Mammary epithelial cell (primary cell): ENCODE measurements at places on chromosomes 2 and 18. TPM values are rescaled to one million over a fixed set of nuclear protein-coding genes. Genes with fewer than 3 reads are reported as not detected.
A peak's percentile ranks its signal among the peaks of the same experiment; 100 is the strongest.

- no peak for DNase-seq
Measured at GRCh38 chr18:29326214-29326613, 1149.3 kb upstream of the CDH2 start.

- no peak for DNase-seq
Measured at GRCh38 chr2:203786549-203787351, 80.3 kb downstream of the CD28 start.

- DNase-seq: peak; percentile 6
Measured at GRCh38 chr2:192194866-192195547, at the start of gene TMEFF2. TMEFF2 (minus strand) TSS chr2:192194933; CDS start chr2:192194524, 409 bp downstream.

DNA sequence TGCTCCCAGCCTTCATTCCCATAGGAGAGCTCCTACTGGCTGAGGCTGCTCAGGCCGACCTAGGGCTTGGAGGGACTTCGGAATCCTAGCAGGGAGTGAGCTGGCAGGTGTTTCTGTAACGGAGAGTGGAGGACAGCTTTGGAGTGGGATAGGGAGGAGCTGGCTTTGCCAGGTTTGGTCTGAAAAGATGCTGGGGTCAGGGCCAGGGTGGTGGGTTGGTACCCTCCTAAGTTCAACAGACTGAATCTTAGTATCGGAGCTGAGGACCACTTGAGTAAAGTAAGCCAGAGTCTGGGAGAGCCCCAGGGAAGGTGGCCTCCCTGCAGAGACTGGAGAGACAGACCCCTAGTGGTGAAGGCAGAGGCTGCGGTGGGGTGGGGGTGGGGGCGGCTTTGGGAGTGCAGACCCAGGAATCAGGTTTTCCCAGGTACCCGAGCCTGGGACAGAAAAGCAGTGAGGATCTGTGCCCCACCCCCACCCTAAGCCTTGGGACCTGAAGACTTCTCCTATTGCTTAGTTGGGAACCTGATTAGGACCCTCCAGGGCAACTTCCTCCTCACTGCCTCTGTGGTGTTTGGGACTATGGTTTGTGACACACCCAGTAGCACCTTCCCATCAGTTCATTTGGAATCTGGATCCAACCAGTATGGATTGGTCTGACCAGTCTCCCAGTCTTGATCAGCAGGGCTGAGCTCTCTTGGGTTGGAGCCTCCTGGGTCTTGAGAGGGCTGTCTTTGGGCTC lies 3.0 kb downstream of the CNNM4 start:
- DNase-seq: no peak

Gene KCNJ13
- total RNA-seq: not detected in 2 replicates

DNA sequence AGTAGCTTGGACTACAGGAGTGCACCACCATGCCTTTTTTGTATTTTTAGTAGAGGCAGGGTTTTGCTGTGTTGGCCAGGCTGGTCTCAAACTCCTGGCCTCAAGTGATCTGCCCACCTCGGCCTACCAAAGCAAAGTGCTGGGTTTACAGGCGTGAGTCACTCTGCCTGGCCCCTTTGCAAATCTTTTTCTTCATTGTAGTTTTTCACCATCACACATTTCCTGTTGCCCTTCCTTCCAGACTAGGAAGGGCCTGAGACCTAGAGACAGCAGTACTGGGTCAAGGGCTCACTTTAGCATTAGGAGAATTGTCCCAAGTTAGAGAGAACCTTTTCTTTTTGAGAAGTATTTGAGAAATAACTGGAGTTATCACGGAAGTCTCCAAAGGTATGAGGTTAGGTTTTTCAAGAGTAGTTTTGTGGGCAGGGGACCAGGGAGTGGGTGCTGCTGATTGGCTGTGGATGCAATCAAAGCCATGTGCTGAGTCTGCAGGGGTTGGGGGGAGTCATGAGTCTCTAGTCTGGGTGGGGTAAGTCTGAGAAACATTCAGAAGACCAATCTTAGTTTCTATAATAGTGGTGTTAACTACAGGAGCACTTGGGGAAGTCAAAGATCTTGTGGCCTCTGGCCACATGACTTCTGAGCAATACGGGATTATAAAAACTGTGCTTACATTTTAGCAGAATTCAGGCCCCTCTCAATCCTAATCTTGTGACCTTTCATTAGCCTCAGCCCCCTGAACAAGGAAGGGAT lies 23.7 kb downstream of the B3GNT2 start:
- DNase-seq: no peak

GRCh38 chr18:76953583-76954233 lies 131.4 kb downstream of the ZNF236 start:
- no peak for DNase-seq

Gene GAD1
- 1.7 TPM for total RNA-seq

Gene STAT4
- total RNA-seq: 2.5 and 2.6 TPM in 2 replicates

GRCh38 chr2:155115846-155116245 lies 417.4 kb downstream of the KCNJ3 start:
- DNase-seq: no peak

GRCh38 chr2:128607440-128607839 lies 288.8 kb upstream of the HS6ST1 start:
- no peak for DNase-seq

DNA sequence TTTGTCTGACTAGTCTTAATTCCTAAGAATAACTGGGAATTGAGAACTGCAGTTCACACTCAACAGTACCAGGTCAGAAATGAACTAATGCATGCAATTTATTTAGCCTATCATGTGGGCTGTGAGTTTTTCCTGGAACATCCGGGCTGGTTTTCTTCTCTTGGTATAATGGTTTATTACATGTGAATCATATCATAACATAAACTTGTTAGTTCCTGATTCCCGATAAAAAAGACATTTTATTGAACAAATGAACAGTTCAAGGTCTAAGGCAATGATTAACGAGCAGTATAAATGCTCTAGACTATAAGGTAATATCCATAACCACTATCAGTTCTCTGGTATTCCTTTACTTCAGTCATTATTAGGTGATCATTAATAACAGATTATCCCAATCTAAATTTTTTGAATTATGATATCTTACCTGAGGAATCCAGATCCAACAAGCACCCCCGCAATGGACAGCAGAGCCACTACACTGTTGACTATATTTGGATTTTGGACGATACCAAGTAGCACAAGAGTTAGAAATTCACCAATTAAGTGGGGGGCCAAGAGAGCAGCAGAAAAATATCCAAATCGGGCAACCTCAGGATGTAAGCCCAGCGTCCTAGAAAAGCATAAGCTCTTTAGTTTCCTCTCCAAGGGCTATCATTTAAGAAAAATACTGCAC lies 19.0 kb downstream of the ABCG5 start:
- no peak for DNase-seq

GRCh38 chr2:173588931-173589369 lies 234.3 kb downstream of the CDCA7 start:
- no peak for DNase-seq
